ENCODE measurements at places on chromosomes 4 and X. TPM values are rescaled to one million over a fixed set of nuclear protein-coding genes. Genes with fewer than 3 reads are reported as not detected.

DNA sequence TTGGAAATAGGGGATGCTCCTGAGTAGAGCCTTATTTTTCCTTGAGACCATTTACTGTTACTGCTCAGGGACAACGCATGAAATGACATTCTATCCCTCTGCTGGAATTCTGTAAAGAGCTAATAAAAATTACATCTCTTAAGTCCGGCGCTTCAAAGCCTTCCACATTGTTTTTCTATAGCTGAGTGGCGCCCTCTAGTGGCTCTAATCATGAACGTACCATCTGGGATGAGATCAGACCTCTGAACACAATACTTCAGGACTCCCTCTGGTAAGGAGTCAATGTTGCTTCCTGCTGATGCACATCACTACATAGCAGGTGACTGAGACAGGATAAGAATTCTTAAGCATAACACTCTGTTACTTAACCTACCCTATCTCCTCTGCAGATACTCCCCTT, 6.0 kb downstream of the HMGN5 start:
- peak; percentile 56 for DNase-seq

DNA sequence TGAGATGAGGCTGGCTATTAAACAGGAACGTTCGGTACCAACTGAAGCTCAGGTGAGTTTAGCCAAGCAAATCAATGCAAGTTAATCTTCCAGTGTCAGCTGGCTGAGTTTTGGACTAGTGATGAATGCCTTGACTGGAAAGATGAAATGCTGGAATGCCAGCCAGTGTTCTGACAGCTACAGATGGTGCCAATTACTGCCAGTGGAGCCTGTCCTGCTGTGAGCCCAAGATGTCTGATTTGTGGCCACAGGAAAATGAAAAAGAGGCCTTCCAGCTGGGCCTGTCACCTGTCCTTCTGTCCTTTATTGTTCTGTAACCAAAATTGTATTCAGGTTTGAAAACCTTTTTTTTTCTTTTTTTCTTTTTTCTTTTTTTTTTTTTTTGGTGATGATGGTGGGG, 223.1 kb downstream of the AFF2 start:
- DNase-seq = no peak

- peak; percentile 44 for DNase-seq
Observed at GRCh38 chr4:73311428-73311827, 52.8 kb upstream of the ANKRD17 start.

CXCL3 gene
- 1.8 TPM for total RNA-seq

TRAM1L1 gene
- total RNA-seq = 5.7 TPM

GLUD2 gene
- 0.36 TPM for total RNA-seq

GRCh38 chrX:9055354-9055753, 21.4 kb upstream of the FAM9B start:
- no peak for DNase-seq

GRCh38 chrX:151359341-151359740, 37.7 kb upstream of the VMA21 start:
- no peak for DNase-seq

ABRAXAS1 gene
- total RNA-seq = 14.0 TPM

DNA sequence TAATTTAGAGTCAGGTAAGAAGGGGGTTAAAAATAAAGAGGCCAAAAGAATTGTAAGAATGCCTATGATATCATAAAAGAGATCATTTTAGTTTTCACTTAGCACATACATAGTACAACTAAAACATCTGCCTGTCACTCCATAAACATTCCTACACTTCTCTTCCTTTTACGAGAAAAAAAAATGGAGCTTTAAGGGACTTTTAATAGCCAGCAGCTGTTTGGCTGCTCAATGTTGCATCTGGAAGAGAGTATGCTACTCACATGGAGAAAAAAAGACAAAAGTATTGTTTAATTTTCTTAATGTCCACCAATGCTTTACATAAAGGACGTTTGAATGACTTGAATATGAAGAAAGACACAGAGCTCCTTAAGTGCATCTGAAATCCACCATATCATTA, 48.7 kb upstream of the TNIP3 start:
- no peak for DNase-seq

PRR32 gene
- not detected for total RNA-seq

DNA sequence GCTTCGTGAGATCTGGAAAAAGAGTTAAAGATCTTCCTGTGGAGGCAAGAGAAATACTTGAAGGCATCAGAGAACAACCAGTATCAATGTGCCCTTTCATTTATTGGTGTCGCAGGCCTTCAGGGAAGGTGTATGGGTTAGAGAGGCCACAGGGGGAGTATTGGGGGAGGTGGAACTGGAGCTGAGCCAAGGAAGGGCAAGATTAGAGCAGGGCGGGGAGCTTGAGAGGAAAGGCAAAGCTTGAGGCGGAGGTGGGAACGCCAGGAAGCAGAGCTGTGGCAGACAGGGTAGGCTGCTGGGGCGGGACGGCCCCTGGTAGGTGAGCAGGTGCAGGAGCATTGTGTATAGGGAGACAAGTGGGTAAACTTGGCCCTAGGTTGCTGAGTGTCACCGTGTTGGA, 329.9 kb downstream of the ARHGAP10 start:
- DNase-seq = no peak

GRCh38 chr4:121696170-121696580, 605 bp downstream of the ANXA5 start:
- DNase-seq = peak; percentile 86

ARMCX1 gene
- 135 TPM for total RNA-seq

DNA sequence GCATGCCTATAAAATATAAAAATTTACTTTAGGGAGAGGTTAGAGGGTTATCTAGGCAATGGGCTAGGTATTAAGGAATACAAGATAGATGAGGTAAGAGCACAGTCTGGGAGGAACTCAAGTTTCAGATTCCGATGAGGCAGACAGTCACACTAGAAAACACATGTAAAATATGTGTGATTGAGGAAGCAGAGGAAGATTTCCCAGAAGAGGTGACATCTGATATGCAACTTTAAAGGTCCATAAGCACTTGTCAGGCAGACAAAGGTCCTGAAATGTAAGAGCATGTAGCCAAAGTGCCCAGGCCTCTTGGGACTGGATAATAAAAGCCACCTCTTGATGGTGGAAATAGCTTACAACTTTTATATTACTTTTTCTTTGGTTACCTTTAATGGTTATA, 81.1 kb upstream of the AADAT start:
- no peak for DNase-seq

ATP11C gene
- 13.6 TPM for total RNA-seq

DNA sequence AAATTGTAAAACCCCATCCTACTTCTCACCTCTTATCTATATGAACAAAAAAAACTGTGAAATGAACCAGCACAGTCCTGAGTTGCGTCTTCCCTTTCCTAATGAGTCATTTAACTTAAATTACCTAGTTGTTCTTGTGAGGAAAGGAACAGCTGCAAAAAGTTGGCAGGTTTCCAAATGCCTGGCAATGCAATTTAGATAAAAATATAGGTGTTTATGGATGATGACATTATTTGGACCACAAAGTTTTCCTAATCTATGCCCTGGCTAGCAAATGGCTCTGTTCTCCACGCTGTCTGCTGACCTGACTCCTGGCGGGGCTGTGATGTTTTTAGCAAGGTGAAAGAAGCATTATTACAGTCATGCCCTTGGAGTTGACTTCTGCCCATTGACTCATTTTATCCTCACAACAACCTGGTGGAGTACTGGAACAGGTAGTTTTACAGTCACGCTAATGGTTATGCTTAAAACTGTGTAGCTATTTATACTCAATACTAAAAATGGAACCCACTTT, 29.8 kb upstream of the RELL1 start:
- DNase-seq = peak; percentile 57

POLN gene
- 5.5 TPM for total RNA-seq

CCDC120 gene
- total RNA-seq = not detected

- peak; percentile 26 for DNase-seq
Observed at GRCh38 chr4:43331226-43332051, 438.9 kb downstream of the GRXCR1 start.

DNA sequence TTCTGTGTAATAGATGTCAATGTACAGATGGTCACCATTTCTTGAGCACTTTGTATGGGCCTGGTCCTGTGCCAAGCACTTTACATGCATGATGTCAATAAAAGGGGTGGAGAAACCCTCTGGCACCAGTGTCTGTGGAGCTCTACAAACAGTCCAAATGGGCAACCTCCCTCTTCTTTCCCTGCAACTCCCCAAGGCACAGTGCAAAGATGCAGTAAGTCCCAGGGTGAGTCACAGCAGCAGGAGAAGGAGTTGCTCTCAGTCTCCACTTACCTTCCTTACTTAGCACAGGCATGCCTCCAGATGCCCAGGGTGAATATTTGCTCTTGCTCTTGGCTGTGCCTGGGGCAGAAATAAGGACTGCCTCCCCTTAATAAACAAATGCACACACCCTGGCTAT, 4.3 kb downstream of the OCIAD2 start:
- no peak for DNase-seq

- no peak for DNase-seq
Observed at GRCh38 chr4:36757580-36758311, 476.3 kb downstream of the DTHD1 start.

- DNase-seq = no peak
Observed at GRCh38 chrX:10021461-10022272, 54.5 kb downstream of the CLDN34 start.

DRD5 gene
- not detected for total RNA-seq

FGF13 gene
- total RNA-seq = 14.3 TPM

DNA sequence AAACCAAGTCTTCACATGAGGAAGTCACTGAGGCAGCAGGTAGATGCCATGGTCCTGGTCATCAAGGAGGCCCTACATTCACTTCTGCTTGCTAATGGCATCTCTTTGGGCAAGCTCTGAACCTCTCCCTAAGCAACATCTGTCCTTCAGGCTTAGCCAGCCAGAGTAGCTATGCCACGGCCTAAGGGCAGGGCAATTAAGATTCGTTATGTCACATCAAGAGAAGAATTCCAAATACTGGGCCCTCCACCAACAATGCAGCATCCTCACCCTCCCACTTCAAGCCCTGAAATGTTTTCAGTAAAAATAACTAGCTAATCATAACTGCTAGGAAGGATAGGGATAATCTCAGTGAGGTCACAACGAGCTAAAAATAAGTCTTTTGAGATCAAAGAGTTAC, 120.7 kb upstream of the HCCS start:
- no peak for DNase-seq

GRCh38 chr4:166165829-166166420, 292.9 kb downstream of the TLL1 start:
- DNase-seq = peak; percentile 83

COL4A5 gene
- 40.0 TPM for total RNA-seq

- DNase-seq = no peak
Observed at GRCh38 chrX:67290489-67291220, 253.2 kb upstream of the AR start.

- DNase-seq = no peak
Observed at GRCh38 chr4:65139998-65140397, 530.3 kb downstream of the EPHA5 start.

FABP2 gene
- total RNA-seq = not detected
